ENCODE measurements at places on chromosomes 1 and 21.

DNA sequence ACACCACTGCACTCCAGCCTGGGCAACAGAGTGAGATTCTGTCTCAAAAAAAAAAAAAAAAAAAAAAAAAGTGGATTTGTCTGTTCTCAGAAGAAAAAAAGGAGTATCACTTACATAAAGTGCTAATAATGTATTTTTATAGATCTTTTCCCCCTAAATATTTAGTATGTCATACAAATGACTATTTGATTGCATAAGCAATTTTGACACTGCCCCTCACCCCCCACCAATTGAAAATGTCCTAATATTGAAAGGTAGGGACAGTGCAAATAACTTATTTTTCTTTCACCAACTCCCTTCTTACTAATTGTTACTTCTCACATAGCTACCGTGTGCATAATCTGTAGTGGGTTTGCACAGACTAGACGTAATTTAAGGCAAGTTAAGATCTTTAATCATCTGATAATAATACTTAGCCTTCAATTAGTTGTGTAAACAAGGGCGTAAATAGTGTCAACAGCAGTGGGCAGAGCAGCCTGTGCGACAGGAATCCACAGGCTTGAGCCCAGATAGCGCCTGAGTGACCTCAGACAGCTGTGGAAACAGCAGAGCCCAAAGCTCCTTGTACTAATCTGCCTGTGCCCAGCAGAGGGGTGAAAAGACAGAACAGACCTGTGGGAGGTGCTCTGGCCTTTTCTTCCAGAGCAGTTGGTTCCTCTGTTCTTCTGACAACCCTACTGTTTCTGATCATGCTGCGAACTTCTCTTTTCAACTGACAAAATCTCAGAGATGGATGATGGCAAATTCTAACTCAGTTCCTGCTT, 4.5 kb upstream of the IER5 start:
- peak; percentile 87 for DNase-seq

- no peak for DNase-seq
Measured at GRCh38 chr1:202516434-202516877, 168.0 kb downstream of the PPP1R12B start.

DNA sequence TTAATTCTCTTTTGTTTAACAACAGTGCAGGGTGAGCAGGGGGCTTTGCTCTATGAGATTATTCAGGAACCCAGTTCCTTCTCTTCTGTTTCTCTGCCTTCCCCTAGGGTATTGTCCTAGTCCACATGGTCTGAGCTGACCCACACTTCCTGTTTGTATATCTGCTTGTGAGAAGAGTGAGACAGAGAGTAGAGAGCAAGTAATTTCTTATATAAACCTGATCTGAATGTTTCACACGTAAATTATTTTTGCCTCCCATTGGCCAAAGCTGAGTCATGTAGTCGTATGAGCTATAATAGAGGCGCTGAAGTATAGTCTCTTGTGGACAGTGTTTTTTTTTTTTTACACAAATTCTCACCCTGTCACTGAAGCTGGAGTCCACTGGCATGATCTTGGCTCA, 134.2 kb upstream of the SERTAD4 start:
- no peak for DNase-seq

GRCh38 chr1:192133350-192133926, 24.8 kb upstream of the RGS18 start:
- no peak for DNase-seq

DNA sequence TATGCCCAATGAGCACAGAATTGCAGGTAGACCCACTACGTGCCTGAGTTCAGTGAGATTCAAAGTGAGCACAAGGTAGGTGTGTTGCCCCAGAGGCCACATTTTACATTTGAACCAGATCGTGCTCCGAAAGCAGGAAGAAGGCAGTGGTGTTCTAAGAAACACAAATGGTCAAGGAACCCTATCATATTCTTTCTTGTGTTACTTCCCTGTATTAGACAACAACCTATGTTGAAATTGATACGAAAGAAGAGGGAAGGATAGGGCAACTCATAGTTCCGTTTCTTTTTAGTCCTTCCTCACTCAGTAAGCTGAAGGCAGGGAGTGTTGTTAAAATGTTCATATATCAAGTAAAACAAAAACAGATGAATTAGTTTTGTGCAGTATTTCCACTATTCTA, 33.9 kb downstream of the OLFML2B start:
- DNase-seq: peak; percentile 88

- DNase-seq: no peak
Measured at GRCh38 chr1:158246650-158247049, 7.6 kb upstream of the CD1A start.

GRCh38 chr1:175133673-175134435, 58.7 kb downstream of the KIAA0040 start:
- DNase-seq: no peak

DNA sequence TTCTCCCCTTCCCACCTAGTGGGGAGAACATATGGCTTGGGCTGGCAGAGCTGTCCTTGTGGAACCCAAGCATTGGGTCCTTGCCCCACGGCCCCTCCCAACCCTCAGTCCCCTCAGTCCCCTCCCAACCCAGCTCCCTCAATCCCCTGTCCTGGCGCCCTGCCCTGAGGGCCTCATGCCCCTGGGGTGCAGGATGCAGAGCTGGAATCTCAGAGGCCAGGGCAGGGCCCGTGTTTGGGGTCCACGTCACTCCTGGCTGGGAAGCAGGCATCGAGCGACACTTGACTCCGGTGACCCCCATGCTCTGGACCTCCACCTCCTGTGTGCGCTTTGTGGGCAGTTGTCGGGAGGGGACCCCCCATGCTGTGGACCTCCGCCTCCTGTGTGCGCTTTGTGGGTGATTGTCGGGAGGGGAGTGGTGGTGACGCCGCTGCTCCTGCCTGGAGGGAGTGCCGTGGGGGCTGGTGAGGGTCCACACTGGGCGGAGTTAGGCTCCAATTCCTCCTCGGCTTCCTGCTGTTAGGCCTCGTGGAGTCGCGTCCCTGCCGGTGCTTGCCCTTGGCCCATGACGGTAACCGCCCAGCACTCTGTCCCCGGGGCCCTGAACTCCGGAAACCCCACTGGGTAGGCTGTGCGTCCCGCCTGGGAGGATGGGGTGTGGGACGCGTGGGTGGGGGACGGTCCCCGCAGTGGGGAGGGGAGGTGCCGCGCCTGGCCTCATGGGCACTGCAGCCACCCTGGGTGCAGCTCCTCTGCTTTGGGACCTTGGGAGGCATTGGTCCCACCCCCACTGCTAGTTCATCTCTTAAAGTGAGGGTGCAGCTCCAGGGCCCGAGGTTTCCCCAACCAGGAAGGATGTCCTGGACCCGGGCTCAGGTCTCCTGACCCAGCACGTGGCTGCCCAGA, 31.2 kb downstream of the SLX9 start:
- DNase-seq: no peak

GRCh38 chr1:165205145-165205544, 151.4 kb downstream of the LMX1A start:
- no peak for DNase-seq

- no peak for DNase-seq
Measured at GRCh38 chr1:14415396-14415795, 183.1 kb upstream of the KAZN start.

DNA sequence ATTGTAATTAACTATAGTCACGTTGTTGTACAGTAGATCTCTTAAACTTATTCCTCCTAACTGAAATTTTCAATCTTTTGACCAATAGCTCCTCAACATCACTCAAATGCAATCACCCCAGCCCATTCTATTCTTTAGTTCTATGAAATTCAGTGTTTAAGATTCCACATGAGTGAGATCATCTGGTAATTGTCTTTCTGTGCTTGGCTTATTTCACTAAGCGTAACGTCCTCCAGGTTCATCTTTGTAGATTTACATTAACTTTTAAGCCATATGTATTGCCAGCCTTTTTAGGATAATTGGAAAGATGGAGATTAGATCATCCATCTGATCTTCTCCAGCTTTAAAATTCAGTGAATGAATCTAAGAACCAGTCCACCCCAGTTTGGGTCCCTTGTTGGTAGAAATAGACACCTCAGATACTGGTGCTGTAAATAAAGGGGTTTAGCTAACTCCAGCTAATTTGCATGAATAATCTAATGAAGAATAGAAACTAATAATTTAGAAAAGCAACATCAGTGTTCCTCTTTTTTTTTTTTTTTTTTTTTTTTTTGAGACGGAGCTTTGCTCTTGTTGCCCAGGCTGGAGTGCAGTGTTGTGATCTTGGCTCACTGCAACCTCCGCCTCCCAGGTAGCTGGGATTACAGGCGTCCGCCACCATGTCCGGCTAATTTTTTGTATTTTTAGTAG, 7.0 kb downstream of the S100A10 start:
- DNase-seq: no peak

DNA sequence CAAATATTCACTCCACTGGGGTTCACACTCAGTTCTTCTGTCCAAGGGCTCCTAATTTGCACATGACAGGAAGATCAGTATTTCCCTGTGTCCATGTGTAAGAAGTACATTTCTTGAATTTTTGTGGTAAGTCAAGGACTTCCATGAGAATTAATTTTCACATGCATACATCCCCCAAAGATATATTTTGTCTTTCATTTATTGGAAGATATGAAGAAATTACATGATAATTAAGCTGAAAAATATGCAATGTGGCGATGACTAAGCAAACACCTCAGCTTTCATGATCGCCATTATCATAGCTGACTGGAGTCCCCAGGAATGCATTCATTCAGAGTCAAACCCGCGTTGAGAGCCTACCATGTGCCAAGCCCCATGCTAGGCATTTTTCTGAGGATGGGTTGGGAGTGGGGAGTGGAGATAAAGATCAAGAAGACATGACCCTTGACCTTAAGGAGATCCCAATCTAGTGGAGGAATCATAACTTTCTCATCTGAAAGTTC, 104.6 kb upstream of the F3 start:
- DNase-seq: no peak

GRCh38 chr1:218617986-218618385, 272.9 kb downstream of the TGFB2 start:
- no peak for DNase-seq

DNA sequence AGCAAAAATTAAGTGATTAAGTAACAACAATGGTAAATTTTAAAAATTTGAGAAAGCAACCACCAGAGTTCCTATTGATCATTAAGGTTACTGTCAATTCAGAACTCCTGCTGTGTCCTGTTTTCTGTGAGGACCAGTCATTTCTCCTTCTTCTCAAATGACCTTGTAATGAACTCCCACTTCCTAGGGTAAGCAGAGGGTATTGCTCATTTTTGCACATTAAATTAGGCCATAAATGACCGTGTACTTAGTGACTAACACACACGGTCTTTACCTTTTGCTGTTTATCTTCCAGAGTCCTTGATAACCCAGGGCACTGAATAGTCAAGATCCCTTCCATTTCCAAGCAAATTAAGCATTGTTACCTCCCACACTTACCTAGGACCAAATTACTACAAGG, 227.5 kb upstream of the LYPLAL1 start:
- no peak for DNase-seq

- DNase-seq: peak; percentile 62
Measured at GRCh38 chr1:153658400-153659174, at the start of gene SNAPIN. SNAPIN (plus strand) TSS chr1:153658703; CDS start chr1:153658744, 41 bp downstream.

GRCh38 chr1:159208175-159208825, 3.6 kb downstream of the ACKR1 start:
- no peak for DNase-seq

DNA sequence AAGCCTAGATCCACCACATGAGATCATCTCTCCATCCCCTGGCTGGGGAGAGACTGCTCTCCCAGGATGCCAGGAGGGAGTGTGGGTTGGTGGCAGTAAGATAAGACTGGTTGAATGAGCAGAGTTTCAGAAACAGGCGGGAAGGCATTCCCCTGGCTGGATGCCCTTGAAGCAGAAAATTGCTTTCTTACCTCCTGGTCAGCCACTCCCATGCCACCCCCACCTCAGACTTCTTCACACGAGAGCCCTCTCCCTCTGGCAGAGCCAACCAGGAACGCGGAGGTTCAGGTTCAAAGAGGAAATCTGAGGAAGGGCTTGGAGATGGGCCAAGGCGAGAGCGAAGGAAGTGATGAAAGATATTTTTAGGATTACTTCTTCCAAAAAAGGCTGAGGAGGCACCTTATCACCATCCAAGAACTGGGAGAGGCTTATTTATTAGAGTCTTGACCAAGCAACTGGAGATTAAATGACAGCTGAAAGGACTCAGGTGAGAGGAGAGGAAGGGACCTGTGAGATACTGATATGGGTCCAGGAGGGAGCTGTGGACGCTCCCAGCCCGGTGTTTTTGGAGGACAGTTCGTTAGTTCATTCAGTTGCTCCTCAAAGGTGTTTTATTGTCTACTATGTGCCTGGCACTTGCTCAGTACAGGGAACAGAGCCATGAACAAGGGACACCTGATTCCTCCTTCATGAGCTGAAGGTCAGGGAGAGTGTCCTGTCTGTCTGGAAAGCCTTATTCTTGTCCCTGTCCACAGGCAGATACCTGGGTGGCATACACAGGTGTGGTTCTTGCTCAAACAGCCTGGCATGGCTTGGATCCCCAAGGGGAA, 18.9 kb upstream of the SLC26A9 start:
- DNase-seq: no peak

GRCh38 chr1:100936194-100936967, 40.5 kb downstream of the SLC30A7 start:
- DNase-seq: no peak

GRCh38 chr1:218377143-218377660, 32.1 kb downstream of the TGFB2 start:
- peak; percentile 55 for DNase-seq

DNA sequence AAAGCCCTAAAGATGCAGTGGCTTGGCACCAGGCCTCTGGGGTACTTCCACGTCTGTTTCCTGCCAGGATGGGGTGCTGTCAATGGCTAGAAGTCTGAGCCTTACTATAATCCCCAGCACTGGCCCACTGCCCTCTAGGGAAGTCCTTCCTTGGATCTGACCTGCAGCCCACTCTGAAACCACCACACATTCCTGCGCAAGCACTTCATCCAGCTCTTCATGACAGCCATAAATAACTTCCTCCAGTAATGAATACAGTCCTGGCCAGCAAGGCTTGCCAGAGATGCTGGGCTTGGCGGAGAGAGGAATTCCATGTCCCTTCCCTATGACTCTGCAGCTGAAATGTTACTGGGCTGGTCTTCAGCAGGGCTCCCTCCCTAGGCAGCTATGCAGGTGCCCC, 32.6 kb downstream of the ALPL start:
- no peak for DNase-seq

GRCh38 chr1:215292932-215293331, 210.4 kb downstream of the KCNK2 start:
- no peak for DNase-seq

DNA sequence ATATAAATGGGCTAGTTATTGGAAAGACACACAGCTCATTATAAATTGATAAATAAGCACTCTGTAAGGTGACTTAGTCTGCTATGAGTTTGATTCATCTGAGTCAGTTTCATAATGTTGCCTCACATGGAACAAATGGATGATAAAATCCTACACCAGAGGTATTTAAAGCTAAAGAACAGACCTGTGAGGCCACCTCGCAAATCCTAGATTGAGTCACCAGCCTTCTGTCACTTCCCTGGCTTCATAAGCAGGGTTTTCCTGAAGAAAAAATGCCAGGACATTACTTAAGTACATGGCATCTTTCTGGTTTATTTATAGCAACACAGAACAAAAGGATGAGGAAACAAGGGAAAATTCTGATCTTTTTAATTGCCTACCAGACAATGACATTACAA, 18.4 kb downstream of the CD2 start:
- no peak for DNase-seq

- DNase-seq: no peak
Measured at GRCh38 chr21:44955141-44955797, 15.4 kb downstream of the SLX9 start.

All from HL-60 (cell line).